ENCODE measurements at places on chromosomes 1 and 21. TPM values are rescaled to one million over a fixed set of nuclear protein-coding genes. Genes with fewer than 3 reads are reported as not detected.

- no peak for DNase-seq
Measured at GRCh38 chr1:221925947-221926346, 184.1 kb upstream of the DUSP10 start.

The HES5 gene
- total RNA-seq = 0.21 TPM

The ZSWIM5 gene
- 3.6 TPM for total RNA-seq

DNA sequence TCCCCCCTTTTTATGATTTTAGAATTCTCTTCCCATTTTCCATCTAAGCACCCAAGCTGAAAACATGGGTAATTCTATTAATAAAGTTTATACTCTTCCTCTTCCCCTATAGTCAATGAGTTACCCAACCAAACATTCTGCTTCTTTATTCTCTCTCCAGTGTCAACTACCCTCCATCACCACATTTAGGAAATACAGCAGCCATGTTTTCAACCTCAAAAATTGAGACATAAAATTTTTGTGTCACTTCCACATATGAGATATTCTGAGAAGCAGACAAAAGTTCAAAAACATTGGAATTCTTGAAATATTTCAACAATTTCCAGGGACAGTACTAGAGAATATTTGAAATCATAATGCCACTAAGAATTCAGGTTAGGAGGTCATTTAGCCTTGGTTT is 64.8 kb upstream of the ATP1A1 start:
- DNase-seq = no peak

DNA sequence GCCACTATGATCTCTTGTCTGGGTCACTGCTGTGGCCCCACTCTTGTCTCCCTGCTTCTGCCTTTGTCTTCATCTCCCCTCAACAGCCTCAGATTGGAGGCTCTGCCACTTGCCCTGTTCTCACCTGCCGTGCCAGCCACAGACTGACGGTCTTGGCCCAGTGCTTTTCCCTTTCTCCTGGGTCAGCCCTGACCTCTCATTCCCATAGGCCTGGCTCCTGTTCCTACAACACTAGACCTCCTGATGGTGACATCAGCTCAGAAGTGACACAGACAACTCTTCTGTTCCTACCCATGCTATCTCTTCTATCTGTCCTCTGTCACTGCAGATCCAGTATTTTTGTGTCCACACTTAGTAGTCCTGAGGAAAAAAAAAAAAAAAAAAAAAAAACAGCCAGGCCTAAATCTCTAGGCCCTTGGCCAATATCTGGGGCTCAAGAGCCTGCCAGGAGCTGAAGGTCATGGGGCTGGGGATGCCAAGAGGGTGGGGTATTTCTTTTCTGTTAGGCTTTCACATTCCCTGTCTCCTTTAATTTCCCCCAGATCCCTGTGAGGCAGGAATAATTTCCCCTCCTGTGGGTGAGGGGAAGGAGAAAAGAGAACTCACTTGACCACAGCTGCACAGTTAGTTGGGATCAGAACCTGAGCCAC is 42.0 kb upstream of the FOXO6 start:
- DNase-seq = no peak

DNA sequence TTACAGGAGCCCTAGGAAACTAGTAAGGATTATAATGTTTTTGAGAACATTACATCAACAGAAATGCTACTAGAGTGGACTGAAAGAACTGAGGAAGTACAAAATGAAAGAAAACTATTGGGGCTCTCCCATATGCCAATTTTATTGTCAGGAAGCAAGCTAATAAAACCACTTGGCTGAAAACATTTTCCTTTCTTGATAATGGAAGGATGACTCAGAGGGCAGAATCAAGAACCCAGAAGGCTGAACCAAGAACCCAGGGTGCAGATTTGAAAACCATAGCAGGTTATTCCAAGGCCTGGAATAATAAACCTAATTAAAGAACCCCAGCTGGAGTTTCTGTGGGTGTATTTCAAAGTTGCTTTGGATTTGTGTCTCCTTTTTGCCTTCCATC is 70.7 kb downstream of the RPE65 start:
- DNase-seq = no peak
